ENCODE measurements at places on chromosomes 12 and 14.

DNA sequence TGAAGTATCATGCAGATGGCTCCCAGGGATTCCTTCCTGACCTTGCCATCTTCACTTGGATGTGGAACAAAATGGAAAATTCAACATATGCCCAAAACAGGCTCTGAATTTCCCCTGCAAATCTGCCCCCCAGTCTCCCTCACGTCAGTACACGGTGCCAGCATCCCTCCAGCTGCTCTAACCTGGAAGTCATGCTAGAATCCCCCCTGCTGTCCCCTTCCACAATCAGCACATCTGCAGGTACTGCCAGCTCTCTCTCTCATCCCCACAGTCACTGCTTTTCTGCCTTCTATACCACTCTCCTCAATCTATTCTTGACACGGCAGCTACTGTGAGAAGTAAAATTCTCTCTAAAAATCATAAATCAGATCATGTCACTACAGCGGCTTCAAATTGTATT lies 21.6 kb downstream of the GALNT6 start:
- no peak for ATAC-seq

DNA sequence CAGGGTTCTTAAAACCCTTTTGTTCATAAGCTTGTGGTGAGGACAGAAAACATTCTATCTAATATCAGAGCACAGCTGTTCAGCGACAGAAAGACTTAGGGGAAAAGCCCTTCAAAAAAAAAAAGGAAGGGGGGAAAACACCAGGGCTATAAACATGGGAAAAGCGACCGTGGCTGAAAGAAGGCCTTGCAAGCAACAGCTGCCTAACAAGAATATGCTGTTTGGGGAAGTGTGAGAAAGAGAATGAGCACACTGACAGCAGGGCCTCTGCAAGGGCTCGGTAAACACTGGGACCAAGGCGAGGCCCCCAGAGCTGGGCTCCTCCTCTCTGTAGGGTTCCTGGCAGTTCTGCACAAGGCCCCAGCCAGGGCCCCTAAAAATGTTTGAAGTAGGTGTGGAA lies 27.4 kb upstream of the CCND2 start:
- ATAC-seq = no peak

GRCh38 chr12:19338405-19338804 lies 100.9 kb upstream of the AEBP2 start:
- no peak for ATAC-seq

- no peak for ATAC-seq
Observed at GRCh38 chr12:49556391-49557186, 11.4 kb downstream of the MCRS1 start.

GRCh38 chr14:73243341-73243740 lies 6.0 kb downstream of the PAPLN start:
- ATAC-seq = no peak

- no peak for ATAC-seq
Observed at GRCh38 chr12:34289431-34290380, 267.4 kb downstream of the ALG10 start.

GRCh38 chr12:114764510-114764909 lies 80.5 kb upstream of the TBX3 start:
- ATAC-seq = no peak

- ATAC-seq = no peak
Observed at GRCh38 chr14:50308363-50308915, 3.6 kb downstream of the L2HGDH start.

DNA sequence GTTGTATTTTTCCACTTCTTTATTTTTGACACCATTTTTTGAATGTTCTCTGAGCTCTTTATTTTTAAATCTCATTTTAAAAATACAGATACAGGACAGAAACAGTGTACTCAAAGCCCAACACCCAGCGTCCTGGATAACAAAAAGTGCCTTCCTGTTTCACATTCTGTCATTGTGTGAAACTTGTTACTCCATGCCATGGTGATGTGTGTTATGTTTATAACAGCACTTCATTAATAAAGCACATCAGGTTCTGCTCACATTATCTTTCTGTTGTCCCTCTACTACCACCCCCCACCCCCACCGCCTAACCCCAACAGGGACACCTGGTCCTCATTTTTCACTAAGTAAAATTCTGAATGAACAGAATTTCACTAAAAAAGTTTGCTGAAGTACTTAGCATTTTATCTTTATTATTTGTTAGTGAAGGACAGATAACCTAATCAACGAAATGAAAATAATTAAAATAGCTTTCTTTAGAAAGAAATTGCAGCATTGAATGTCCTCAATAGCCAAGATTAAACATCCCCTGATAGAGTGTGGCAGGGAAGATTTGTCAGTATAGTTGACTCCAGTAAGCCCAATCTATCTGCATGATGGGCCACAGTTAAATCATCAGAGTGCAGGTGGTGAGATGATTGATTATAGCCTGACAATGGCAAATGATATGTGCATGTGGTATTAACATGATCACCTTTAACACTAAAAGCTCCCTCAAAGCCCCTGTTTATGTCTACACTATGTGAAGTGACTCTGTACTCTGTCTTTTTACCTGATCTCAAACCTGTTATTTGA lies 153.9 kb downstream of the ACSS3 start:
- no peak for ATAC-seq

DNA sequence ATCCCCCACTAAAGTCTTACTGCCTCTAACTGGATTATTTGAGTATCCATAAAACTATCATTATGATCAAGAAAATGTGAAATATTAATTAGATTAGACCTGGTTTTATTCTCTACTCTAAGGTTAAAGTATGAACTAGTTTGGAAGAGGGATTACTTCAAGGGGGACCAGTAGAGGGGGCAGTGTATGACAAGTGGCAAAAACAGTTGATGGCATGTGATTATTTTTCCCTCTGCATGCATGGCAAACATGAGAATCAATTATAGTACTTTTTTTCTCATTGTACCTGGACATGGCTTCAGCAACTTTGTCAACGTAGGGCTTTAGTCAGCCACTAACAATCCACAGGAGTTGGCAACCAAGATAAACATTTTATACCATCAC lies 145.0 kb upstream of the SLC38A2 start:
- ATAC-seq = no peak

DNA sequence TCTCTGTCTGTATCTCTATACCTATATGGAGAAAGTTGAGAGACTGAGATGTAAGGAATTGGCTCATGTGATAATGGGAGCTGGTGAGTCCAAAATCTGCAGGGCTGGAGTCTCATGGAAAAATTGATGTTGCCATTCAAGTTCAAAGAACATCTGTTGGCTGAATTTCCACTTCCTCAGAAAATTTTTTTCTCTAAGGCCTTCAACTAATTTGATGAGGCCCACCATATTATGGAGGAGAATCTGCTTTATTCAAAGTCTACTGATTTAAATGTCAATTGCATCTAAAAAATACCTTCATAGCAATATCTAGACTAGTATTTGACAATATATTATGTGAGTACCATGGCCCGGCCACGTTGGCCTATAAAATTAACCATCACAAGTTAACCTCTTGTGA lies 261.4 kb downstream of the VRK1 start:
- no peak for ATAC-seq

- no peak for ATAC-seq
Observed at GRCh38 chr14:21093769-21094681, 4.4 kb downstream of the ZNF219 start.

DNA sequence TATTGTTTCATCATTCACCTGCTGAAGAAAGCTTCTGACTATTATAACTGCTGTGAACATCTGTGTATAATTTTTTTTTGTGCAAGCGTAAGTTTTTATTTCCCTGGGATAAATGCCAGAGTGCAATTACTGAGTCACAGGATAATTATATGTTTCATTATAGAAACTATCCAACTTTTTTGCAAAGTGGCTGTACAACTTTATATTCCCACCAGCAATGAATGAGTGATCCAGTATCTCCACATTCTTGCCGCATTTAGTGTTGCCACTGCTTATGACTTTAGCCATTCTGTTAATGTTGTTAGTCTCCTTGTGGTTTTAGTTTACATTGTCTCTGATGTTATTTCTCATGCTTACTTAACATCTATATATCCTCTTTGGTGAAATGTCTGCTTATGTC lies 88.1 kb upstream of the CCDC175 start:
- no peak for ATAC-seq

DNA sequence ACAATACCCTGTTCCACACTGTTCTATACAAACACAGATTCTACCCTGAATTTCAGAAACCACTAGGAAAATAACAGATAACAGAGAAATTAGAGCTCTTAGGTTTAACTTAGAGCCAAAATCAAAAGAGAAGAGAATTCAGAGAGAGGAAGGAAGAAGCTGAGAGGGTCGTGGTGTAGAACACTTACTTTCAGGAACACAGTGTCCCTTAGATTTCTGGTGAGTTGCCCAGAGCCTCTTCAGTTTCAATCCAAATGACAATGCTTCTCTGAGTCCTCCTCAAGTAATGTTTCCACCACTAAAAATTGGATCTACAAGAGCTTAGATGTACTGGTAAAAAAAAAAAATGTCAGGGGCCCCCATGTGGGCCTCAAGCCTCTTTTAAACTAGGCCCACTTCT lies 2.6 kb downstream of the YAF2 start:
- ATAC-seq = no peak

GRCh38 chr12:15782667-15783066 lies 6.5 kb downstream of the EPS8 start:
- no peak for ATAC-seq

DNA sequence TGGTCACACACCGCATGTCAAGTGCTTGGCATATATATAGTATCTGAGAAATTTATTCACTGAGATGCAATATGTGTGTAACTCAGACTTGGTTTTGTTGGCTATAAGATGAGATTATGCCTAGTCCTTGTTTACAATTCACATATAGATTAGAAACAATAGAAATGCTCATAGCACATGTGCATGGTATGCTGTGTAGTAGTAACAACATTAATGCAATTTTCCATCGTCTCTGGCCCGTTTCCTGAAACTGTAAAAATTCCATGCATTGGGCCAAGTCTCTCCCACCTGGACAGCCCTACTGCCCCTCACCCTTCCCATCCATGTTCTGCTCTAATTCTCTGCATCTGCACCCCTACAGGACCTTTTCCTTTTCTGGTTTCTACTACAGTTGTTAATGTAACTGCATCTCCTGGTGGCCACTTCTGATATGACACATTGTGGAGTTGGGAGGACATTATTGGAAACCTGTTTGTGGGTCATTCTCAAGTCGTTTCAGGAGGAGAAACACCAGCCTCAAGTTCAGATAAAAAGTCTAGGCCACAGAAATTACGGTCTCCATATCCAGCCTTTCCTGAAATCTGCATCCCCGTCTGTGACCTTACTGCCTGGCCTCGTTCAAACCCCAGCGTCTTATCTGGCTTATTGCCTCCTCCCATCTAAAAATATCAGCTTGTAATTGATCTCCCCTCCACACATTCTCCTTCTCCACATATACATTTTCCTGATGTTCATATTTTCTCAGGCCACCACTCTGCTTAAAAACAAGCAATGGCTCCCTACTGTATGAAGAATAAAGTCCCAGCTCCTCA lies 37.5 kb downstream of the EMP1 start:
- ATAC-seq = no peak

GRCh38 chr14:104149617-104150135 lies 11.3 kb downstream of the KIF26A start:
- peak; percentile 42 for ATAC-seq

GRCh38 chr14:68312884-68313610 lies 479.8 kb downstream of the ZFP36L1 start:
- no peak for ATAC-seq

- no peak for ATAC-seq
Observed at GRCh38 chr14:32047791-32048190, 29.3 kb upstream of the ARHGAP5 start.

GRCh38 chr12:1695886-1696670 lies 5.2 kb downstream of the ADIPOR2 start:
- ATAC-seq = no peak

- no peak for ATAC-seq
Observed at GRCh38 chr12:77005611-77006098, 59.7 kb downstream of the E2F7 start.

DNA sequence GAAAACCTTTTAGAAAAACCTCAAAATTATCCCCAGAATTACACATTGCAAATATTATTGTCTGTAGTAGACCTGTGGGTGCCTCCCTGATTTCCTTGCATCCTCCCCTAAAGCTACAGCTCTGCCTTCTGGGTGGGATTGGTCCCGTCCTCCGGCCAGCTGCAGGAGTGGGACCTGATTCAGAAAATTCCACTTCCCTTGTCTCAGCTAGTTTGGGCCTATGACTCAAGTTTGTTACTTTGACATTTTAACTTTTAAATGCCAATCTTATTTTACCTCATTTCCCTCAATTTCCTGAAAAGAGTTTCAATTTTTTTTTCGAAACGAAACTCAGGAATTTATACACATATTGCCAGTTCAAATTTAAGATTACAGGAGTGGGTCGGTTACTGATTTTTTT lies 13.2 kb upstream of the SLC41A2 start:
- ATAC-seq = no peak

DNA sequence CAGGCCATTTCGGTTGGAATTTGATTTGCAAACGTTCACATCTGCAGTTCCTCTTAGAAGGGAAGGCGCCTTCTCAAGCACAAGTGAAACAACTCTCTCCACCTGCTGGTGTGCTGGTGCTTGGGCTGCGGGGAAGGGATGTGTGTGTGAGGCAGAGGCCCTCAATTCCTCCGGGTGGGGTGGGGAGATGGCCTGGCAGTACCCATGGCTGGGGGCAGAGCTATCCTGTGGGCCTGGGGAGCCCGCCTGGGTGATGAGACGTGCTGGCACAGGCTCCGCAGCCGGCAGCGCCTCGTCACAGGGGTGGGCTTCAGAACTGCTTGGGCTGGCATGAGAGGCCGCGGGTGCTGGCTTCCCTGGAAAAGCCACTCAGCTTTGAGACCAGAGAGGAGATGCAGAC lies 28.9 kb upstream of the TDRD9 start:
- no peak for ATAC-seq

- ATAC-seq = no peak
Observed at GRCh38 chr12:83468988-83469908, 782.5 kb downstream of the TMTC2 start.

DNA sequence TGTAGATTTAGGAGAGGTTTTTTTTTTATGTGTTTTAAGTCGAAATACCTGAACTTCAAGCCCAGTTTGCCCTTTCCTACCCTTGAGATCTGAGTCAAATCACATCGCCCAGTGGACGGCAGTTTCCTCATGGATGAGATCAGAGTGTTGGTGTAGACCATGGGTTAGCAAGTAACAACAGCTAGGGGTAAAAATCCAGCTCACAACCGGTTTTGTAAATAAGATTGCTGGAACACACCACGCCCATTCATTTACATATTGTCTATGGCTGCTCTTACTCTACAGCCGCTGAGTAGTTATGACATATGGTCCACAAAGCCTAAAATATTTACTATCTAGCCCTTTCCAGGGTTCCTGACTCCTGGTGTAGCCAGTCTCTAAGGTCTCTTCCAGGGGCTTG lies 158.5 kb upstream of the PLEKHG7 start:
- no peak for ATAC-seq
